Activated T-helper 1 cell treated with Interleukin-2 at 50 U/mL for 16 hours (primary cell): ENCODE measurements at places on chromosomes 6 and 20.

GRCh38 chr6:22067122-22067521 is 229.7 kb downstream of the PRL start:
- DNase-seq: no peak

- DNase-seq: no peak
These were observed 770 bp downstream of the ULBP3 start for GRCh38 chr6:150068151-150068550.

- no peak for DNase-seq
These were observed 113.1 kb upstream of the PTPN1 start for GRCh38 chr20:50397058-50397457.

DNA sequence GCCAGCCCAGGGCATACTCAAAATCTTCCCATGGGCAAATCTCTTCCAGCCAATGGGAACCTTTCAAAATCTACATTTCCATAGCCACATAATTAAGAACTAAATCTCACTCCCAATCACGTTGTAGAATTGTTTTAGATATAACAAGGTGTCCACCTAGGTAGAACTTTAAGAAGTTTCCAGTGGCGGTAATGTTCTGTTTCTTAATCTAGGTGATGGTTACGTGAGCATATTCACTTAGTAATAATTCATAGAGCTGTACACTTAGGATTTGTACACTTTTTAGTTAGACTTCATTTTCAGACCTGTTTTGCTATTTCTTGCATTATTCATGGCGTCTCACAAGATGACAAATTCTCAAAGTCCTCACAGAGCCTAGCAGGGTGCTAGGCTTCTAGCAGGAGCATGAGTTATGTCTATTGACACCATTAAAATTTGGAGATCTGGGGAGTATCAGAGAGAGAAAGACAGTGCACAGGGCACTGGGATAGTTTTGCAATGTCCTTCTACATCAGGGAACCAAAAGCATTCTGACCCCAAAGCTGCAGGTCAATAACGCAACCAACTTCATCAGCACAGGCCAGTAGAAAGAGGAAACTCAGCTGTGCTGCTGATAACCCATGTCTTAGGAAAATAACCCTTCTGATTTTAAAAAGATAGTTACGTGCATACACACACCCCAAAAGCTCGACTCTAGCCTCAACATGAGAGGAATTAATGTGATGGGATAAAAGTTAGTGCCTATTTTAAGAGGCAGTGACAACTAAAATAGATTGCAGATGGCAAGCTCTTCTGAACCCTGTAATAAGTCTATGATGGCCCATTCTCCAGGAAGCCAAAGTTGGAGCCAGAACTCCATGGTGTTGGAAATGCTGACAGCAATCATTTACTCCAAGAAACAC is 518.1 kb upstream of the JARID2 start:
- DNase-seq: no peak

- DNase-seq: no peak
These were observed 566.6 kb upstream of the CITED2 start for GRCh38 chr6:139940741-139941729.

DNA sequence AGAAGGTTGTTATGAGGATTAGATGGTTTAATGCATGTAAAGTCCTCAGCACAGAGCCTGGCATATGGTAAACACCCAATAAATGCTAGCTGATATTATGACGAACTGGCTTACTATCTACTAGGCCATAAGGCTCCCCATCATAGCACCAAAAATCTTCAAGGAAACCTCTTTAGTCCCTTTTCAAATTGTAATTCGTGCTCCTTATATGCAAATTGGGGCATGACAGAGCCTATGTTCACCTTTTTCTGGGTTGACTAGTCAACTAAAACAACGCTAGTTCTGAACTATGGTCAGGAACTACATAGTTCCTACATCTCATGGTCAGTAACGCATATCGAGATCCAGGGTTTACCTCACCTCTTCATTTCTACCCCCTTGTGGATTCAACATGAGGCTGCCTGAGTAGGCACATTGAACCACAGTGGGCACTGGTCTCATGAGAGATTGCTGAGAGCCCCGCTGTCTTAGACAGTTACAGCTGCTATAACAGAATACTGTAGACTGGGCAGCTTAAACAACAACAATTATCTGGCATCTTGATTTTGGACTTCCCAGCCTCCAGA is 97.2 kb upstream of the TNFAIP3 start:
- DNase-seq: no peak

GRCh38 chr6:17628873-17629272 is 28.8 kb downstream of the FAM8A1 start:
- DNase-seq: no peak

DNA sequence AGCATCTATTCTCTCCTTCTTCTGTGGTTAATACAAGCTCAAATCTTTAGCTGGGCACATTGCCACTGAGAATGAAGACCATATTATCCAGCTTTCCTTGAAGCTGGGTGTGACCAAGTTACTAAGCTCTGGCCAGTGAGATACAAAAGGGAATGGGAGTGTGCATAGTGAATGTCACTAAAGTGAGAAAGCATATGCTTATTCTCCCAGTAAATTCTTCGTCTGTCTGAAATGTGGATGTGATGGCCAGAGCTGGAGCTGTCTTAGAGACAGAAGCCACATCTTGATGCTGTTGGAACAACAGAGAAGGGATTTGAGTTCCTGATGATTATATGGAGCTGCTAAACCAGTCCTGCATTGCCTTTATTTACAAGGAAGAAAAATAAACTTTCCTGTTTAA is 60.1 kb downstream of the SESN1 start:
- no peak for DNase-seq

- no peak for DNase-seq
These were observed 223.3 kb upstream of the STXBP5 start for GRCh38 chr6:146980900-146981329.

- DNase-seq: no peak
These were observed 23.2 kb downstream of the FAM50B start for GRCh38 chr6:3872370-3872854.

GRCh38 chr20:51720854-51721253 is 47.3 kb downstream of the ATP9A start:
- DNase-seq: no peak

GRCh38 chr6:139577124-139577762 is 202.8 kb upstream of the CITED2 start:
- DNase-seq: no peak

DNA sequence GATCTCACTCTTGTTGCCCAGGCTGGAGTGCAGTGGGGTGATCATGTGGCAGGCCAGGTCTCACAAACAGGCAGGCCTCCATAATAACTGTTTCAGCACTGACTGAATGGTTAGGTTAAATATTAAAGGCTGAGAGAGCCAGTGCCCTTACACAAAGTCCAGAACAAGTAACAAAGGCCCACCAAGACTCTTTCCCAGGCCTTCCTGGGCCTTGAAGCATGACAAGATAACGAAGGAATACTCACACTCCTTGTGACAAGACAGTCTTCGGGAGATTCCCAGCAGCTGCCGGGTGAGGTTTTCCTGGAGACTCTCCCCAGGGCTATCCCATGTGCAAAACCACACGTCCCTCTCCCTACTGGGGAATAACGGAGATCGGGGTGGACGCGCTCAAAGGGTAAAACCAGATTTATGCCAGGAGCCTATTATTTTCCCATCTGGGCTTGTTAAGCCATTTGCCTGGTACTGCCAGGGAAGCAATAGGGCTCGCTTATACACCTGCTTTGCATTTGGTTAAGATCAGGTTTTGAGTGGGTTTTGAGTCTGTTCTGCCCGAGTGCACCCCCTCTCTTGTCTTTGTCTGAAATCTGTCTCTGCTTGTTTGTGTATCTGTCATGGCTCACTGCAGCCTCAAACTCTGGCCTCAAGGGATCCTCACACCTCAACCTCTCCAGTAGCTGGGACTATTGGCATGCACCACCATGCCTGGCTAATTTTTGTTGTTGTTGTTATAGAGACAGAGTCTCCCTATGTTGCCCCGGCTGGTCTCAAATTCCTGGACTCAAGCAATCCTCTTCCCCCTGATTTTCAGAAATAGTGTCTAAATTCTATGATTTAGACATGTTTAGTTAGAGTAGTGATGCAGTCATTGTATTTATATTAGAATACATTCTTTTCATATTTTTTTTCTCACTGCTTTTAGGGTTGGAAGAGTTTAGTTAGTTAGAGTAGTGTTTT is 1.4 kb upstream of the ENPP3 start:
- no peak for DNase-seq

- DNase-seq: no peak
These were observed 80.2 kb downstream of the MAP7 start for GRCh38 chr6:136470044-136470443.

- DNase-seq: no peak
These were observed 750.6 kb upstream of the MMS22L start for GRCh38 chr6:98033617-98034016.

- DNase-seq: no peak
These were observed 17.5 kb upstream of the SAMD3 start for GRCh38 chr6:130240232-130240631.

GRCh38 chr6:85490516-85491248 is 40.8 kb downstream of the NT5E start:
- DNase-seq: no peak

- DNase-seq: no peak
These were observed 124.0 kb downstream of the PLCB1 start for GRCh38 chr20:8255945-8256632.

DNA sequence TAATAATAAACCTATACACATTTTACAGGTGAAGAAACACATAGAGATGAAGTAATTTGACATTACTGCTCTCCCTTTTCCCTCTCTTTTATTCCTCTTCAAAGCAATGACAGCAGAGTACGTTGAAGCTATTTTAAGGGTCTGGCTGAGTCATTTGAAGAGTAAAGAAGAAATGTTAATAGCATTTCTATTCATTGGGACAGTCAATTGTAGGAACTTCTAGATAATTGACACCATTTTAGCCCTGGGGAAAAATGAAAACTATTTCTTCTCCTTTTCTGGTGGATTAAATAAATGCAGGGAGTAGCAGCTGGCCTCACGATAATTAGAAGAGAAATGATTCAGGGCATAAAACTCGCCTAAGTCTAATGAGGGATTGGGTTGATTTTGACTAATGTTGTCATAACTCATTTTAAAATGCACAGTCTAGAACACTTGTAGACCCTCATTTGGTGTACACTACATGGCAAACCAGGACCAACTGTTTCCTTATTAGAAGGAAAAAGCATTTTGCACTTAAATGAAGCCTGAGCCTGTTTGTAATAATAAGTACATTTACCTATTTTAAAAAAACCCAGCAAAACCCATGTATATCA is 48.1 kb downstream of the RIPOR2 start:
- DNase-seq: no peak

DNA sequence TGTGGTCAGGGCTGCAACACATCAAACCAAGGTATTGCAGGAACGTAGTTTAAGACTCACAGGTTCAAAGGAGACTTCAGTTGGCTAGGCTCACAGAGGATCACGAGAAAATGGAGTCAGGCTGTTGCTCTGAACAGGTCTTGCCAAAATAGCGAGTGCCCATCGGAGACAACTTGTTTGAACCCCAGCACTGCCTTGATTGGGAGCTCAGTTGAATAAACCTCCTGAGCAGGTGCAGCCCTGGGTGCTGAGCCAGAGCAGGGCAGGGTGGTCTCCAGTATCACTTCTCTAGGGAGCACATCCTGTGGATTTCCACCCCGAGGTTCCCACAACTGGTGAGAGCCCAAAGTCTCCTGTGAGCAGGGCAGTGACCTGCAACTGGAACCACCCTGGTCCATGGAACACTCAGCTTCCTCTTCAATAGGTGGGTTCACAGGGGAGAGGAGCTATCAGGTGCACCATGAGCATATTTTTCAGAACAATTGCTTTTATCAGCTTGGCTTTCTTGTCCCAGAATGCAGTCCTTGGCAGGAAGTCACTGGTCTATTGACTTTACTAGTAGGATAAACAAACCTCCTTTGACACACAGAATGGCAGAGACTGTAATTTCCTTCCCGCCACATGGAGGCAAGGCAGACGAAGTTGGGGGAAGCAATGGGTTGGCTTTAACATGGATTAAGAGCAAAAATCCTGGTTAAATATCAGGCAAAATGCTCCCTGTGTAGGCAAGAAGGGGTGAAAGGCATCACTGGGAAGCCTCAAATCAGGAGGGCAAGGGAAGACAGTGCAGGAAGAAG is 267.7 kb upstream of the FOXQ1 start:
- DNase-seq: no peak

DNA sequence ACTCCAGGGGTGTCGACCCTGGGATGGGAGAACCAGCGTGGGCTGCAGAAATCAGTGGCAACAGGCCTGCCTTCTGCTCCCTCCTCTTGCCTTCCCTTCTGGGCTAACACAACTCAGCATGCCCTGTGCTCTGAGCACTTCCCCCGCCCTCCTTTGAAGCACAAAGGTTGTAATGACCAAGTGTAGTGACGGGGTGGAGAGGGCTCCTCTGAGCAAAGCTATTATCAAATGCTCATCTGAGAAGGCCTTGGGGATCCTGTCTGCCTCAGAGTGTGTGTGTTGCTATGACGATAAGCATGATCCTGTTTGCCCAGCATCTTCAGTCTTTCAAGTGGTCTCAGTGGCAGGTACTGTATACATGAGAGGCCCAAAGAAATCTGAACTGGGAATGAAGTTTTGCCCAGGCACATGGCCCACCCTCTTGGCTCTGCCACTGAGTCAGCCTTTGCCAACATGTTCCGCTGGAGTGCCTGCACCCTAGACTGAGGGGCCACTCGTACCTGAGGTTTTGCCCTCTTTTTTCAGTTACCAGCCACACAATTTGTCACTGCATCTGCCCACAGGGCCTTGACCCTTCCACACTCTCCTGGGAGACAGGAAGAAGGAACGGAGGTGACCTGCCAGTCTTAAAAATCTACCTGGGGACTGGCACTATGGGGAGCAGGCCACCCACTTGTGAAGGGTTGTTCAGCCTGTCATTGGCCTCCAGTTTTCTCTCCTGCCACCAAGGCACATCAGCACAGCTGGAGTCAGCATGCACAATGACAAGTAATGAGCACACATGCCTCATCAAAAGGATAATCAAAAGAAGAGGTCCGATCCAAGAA is 74.5 kb downstream of the GFOD1 start:
- DNase-seq: no peak

GRCh38 chr6:32148289-32149091 is 3.2 kb downstream of the PRRT1 start:
- DNase-seq: peak; percentile 41

GRCh38 chr6:113414511-113414910 is 442.6 kb upstream of the MARCKS start:
- DNase-seq: no peak

- DNase-seq: no peak
These were observed 102.8 kb upstream of the TMEM181 start for GRCh38 chr6:158457131-158457530.

DNA sequence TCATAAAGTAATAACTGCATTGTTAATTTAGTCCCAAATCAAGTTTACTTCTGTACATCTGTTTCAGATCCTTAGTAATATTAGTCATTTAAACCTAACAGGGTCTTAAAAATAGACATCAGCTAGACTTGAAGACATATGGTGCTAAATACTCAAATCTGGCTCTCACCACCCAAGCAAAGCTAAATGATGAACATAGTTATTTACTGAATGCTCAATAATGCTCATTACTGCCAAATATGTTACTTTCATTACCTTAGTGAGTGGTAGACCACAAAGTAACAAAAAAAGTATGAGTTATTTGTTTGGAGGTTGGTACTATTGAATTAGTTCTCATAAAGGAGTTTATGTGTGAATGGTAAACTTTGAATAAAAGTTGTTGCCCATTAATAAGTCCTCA is 502.1 kb downstream of the PKHD1 start:
- DNase-seq: no peak
